ENCODE measurements at places on chromosomes 16 and 17.

GRCh38 chr17:15451680-15452079 lies 15.7 kb downstream of the CDRT4 start:
- DNase-seq, result no peak

GRCh38 chr16:85921026-85921425 lies 22.1 kb downstream of the IRF8 start:
- DNase-seq, result no peak

- DNase-seq, result no peak
These were observed 37.4 kb downstream of the CLEC16A start for GRCh38 chr16:10981697-10982216.

GRCh38 chr16:23842137-23842600 lies 6.4 kb downstream of the PRKCB start:
- DNase-seq, result no peak

Data from CD14-positive monocyte (primary cell).